Heart right ventricle (tissue), 16 donors: ENCODE measurements at places on chromosomes 1 and 21. TPM values are rescaled to one million over a fixed set of nuclear protein-coding genes. Genes with fewer than 3 reads are reported as not detected.

- no peak for DNase-seq
Measured at GRCh38 chr1:56125316-56125715, 454.0 kb downstream of the PLPP3 start.

The PIK3CD gene
- polyA plus RNA-seq, result 2.7 TPM

The LRIF1 gene
- 13.8 TPM for polyA plus RNA-seq

DNA sequence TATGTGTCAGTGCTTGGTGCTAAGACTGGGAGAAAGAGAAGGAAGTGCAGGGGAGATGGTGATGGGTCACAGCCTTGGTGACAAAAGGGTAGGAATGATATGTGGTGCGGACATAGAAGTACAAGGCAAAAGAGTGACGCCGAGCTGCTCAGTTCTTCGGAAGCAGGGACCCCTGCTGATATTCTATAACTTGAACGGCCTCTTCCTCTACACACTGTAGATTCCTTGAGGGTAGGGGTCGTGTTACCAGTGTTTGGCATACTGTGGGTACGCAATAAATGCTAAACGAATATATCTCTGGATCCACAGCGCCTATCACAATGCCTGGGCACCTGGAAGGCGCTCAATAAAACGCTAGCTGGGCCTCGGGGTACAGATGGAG lies 488 bp downstream of the DBT start:
- DNase-seq, result no peak

The DPH2 gene
- 9.4 TPM for polyA plus RNA-seq

DNA sequence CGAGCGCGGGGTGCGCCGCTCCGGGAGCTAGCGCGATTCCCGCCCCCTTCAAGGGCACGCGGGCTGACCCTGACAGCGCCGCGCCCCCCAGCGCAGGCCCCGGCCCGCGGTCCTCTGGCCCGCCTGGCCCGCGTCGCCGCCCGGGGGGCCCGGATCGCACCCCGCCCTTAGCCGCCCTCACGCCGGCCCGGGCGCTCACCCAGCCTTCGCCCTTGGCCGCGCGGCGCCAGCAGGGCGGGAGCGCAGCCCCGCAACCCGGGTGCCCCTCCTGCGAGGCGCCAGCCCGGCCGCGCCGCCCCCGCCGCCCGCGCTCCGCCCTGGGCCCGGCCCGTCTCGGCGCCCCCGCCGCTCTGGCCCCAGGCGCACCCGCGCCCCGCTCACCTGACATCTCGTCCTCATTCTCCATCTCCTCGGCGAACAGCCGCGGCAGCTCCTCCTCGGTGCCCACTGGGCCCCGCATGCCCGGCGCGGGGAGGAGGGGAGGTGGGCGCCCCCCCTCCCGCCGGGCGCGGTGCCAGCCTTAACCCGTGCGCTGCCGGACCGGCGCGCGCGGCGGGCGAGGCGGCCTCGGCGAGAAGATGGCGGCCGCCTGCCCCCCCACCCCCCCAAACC lies 451 bp downstream of the CHD5 start:
- no peak for DNase-seq

The SPRR2F gene
- polyA plus RNA-seq, result not detected

GRCh38 chr1:215518594-215518993 lies 48.5 kb upstream of the KCTD3 start:
- no peak for DNase-seq

DNA sequence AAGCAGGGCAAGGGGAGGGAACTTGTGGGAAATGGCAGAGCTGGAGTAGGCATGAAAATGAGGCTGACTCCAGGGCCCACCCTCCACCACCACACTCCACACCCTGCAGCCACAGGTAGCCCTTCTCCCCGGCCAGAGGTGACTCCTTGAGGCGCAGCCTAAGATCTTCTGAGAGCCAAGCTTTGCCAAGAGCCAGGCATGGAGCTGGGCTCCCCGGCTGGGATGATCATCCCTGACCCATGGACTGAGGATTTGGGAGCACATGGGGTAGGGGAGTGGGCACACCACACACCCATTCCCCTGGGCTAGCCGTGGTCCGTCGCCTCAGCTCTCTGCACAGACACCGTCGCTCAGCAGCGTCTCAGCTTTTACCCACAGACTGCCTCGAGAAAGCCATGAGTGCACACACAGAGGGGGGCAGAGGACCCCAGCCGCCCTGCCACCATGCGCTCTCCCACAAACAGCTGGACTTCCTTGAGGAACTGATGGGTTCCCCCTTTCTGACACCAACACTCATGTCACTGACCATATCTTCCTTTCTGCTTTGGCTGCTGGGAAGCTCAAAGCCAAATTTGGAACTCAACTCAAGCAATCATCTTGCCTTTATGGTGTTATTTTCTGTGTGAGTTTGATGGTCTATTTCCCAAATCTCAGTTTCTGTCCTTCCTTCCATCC lies 123.6 kb upstream of the RUNX3 start:
- DNase-seq, result no peak

The CASQ1 gene
- polyA plus RNA-seq, result 27.4 TPM

The TCHH gene
- 0.01 TPM for polyA plus RNA-seq

The IFI44 gene
- 71.5 TPM for polyA plus RNA-seq

DNA sequence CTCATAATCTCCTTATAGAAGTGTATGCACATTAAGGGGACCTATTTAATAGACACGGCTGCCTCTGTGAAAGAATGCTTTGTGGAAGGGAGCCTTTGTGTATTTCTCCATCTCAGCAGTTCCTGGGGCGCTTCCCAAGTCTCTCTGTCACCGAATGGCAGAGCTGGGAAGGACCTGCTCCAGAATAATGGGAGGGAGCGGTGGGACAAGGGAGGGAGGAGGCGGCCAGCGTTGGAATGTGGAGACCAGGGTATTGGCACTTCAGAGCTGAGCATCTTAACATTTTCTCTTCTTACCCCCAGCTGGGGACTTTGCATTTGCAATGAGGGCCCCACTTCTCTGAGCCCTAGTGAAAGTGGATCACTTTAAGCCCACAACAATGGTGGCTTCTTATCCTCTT lies 23.9 kb downstream of the CACHD1 start:
- DNase-seq, result no peak

The C1orf210 gene
- not detected for polyA plus RNA-seq

The ZYG11A gene
- not detected for polyA plus RNA-seq

The SIM2 gene
- not detected for polyA plus RNA-seq

DNA sequence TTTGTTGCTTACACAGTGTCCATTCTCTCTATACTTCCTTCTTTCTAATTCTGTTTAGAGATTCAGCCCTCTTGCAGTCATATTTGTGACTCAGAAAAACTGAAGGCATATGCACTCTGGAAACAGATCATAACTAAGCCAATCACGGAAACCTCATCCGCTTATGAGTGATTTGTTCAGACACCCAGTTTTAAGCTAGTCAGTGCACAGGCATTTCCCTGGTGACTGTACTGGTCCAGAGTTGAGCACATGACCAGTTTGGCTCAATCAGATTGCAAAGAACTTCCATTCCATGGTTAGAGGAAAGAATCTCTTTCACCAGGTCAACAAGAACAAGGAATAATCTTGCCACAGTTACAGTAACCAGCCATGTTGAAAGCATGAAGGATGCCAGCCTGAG lies 69.2 kb upstream of the SGIP1 start:
- no peak for DNase-seq
